ENCODE measurements at places on chromosomes 6 and 20.

DNA sequence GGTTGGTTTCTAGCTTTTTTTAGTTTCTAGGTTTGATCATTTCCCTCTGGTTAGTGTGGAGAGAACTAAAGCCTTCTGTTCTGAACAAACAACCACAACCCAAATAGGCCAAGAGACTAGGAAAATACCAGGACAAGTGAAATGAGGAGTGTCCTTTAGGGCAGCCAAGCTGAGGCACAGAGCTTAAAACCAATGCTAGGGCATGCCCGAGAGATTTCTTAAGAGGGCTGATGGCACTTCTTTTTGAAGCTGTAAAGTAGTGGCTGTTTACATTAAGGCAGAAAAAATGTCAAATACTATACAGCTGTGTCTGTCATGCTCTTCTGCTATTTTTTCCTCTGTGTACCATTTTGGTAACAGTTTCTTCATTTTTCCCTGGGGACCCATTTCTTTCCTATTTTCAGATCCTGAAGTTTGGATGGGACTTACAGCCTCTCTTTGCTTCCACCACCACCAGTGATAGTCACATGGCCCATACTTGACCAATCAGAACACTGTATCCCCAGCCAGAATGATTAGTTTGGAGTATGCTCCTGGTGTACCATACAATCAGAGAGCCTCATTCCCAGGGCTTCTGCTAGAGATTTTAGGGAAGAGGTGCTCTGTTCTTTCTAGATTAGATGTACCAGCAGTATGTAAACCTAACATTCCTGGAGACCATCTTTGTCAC lies 154.4 kb downstream of the BMP2 start:
- no peak for DNase-seq

DNA sequence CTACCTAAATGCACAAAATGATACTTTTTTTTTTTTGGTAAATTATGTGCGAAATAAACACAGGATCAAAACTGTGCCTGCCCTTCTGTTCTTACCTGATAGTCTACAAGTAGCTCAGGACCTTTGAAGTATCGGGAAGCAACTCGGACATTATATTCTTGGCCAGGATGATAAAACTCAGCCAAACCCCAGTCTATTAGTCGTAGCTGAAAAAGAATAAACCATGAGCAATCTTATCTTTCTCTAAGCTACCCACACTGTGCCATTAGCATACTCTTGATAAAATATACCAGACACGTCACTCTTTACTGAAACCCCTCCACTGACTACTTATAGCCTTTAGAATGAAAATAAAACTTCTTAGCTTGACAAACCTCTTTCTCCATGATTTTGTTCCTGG lies 29.8 kb upstream of the TBC1D20 start:
- no peak for DNase-seq

- DNase-seq, result no peak
These were observed 18.0 kb upstream of the LSM14B start for GRCh38 chr20:62104234-62104789.

DNA sequence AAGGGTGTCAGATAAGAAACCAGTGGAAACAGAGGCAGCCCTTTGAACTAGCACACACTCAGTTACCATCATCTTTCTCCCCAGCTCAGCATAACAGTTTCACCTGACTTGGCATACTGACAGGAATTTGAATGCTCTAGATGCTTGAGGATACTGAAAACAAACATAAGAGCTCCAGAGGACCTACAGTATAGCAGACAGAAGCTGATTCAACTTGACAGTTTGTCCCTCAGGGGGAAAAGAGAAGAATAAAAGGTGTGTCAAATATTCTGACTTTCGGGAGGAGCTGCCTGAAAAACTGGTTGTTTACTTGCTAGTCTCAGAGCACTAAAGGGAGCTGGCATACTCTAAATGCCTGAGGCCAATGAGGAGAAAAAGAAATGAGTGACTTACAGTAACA lies 35.1 kb downstream of the EYS start:
- DNase-seq, result no peak

GRCh38 chr6:33082702-33083101 lies 6.9 kb downstream of the HLA-DPB1 start:
- DNase-seq, result no peak

- DNase-seq, result no peak
These were observed 175.1 kb downstream of the PTPRK start for GRCh38 chr6:128345278-128345677.

DNA sequence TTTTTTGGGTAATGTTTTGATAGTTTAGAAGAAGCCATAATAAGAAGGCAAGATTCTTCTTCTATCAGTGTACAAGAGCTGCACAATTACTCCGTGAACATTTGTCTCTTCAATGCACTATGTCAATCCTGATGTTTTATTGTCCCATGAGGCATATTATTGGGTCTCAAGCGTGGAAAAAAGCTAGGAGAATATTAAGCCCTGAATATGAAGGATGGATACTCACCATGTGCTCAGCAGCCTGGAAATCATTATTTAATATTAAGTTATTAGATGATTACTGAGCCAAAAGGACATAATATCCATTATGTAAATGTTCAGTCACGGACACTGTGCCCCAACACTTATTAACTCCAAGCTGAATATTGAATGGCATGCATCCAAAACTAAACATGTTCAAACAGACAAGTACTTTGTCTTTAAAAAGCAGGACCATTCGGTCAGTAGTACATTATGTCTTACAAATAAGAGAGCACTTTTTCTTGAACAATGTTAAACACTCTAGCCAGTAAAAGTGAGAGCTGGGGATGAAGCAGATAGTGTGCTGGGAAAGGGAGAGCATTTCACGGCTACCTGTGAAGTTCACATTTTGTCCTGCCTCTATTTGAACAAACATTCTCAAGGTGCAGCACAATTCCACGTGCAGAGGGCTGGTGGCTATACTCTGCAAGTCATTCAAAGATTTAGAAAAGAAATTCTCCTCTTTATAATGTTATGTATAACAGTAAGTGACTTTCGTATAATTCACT lies 70.6 kb upstream of the CNR1 start:
- DNase-seq, result no peak

GRCh38 chr20:14375416-14375985 lies 38.1 kb upstream of the FLRT3 start:
- DNase-seq, result no peak

- no peak for DNase-seq
These were observed 150.8 kb upstream of the TAB2 start for GRCh38 chr6:149166747-149167146.

DNA sequence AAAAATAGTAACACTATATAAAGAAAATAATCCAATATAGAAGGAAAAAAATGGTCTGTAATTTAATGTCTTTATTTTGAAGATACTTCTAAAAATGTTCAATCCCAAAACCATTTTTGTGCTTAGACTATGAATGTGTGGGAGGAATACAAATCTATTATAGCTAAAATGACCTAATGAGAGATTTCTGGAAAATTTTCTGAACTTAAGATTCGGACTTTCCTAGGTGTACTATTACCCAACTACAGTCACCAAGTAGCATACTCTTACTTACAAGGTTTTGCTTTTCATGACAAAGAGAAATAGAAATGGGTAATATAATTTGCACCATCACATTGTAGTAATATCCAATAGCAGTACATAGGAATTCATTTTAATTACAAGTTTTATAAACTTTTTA lies 29.9 kb downstream of the MAP3K7 start:
- no peak for DNase-seq

DNA sequence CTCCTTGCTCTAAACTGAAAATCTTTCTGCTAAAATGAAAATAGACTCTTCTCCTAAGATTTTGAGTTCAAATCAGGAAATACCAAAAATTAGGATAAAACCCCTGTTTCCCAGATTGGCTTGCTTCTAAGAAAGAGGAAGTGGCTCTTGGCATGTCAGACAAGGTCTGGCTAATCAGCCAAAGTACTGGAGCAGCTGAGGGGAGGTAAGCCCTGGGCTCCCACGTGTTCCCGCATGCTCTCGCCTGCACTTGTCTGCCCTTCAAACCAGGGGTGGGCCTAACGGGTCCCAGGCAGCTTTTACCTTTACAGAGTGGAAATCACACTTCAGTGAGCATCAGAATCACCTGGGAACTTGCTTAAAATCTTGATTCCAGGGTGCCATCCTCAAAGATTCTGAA lies 43.2 kb upstream of the GABRR1 start:
- DNase-seq, result no peak

- no peak for DNase-seq
These were observed 159.3 kb upstream of the CENPW start for GRCh38 chr6:126180585-126180984.

Data from activated effector memory CD4-positive, alpha-beta T cell treated with anti-CD3 and anti-CD28 coated beads, Interleukin-2, amount 50 U/mL, for 16 hours (primary cell).